Activated gamma-delta T cell treated with anti-CD3 and anti-CD28 coated beads, Interleukin-2, amount 50 U/mL, for 16 hours (primary cell): ENCODE measurements at places on chromosomes 3 and 15.

DNA sequence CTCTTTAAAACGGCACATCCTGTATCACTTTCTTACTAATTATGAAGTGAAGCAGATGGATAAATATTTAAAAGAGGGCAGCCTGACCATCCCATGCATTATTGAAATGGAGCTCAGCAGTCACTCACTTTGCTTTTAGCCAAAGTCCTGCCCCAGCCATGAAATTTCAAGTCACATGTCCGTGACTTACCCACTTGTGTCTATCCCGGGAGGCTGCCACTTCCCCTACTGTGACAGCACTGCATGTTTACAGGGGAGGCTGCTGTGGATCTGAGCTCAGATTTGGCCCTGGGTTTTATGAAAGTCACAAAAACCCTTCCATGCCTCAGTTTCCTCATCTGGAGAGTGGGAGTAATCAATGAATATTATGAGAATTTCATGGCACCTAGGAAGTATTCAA, 17.9 kb upstream of the LRRK1 start:
- no peak for DNase-seq

DNA sequence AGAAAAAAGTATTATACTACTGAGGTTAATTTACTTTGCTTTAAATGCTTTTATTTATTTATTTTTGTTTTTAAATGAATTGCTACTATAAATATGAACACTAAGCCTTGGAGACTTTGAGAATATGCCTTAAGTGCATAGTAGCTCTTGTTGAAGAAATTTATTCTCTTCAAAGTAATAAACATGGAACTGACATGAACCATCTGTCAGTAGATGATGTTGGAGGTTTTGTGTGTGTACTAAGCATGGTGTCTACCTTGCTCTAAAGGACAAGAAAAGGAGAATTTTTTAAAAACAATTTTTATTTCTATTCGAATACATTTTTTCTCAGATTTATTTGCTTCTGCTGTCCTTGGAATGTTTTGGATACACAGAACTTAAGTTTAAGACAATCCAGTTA, 81.1 kb upstream of the PDZRN3 start:
- DNase-seq = no peak

DNA sequence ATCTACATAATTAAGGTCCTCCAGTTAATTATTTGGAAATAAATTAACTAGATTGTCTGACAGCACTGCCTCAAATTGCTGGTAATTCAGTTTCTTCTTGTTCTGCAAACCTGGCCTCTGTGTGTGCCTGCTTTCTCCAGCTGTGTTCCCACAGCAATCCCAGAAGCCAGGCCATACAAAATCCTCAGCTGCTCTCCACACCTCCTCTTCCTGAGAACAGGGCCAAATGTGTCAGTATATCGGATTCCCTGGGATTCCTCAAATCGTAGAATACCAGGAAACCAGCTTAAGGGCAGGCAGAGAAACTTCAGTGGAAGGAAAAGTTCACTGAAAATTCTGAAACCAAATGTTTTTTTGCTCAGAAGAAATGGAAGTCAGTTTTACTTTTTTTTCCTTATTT, 261.4 kb downstream of the ZMAT3 start:
- DNase-seq = no peak

- DNase-seq = no peak
Observed at GRCh38 chr3:15289661-15290060, 42.7 kb downstream of the SH3BP5 start.

DNA sequence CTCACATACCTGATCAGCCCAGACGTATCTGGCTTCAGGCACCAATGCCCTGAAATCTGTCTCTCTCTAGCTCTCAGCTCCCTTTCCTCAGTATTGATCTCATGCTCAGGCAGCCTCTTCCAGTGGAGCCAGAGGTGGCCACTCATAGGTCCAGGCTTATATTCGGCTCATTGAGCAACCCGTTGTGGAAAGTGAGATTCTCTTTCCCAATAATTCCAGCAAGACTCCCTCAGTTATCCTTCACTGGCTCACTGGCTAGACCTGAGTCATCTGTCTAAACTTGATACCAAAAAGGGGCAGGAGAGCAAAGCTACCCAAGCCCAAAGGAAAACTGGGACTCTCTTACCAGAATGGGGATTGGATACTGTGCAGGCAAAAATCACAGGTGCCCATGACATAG, 33.4 kb upstream of the FRMD4B start:
- DNase-seq = no peak

- no peak for DNase-seq
Observed at GRCh38 chr15:73426323-73426994, 16.5 kb upstream of the REC114 start.

GRCh38 chr15:92079047-92079446, 225.5 kb downstream of the SLCO3A1 start:
- no peak for DNase-seq

DNA sequence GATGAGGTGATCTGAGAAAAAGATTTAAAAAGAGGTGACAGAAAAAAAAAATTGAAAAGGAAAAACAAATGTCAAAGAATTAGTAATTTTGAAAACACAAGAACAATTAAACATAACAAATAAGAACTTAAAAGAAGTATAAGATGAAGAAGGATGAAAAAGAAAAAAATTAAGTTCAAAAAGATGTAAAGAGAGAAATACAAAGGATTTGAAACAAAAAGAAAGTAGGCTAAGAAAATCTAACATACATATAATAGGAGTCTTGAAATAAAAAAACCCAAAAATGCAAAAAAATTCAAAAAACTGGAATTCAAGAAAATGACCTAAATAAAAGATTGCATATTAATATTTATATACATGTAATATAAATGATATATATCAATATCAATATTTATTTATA, 949.2 kb downstream of the MCTP2 start:
- DNase-seq = no peak

DNA sequence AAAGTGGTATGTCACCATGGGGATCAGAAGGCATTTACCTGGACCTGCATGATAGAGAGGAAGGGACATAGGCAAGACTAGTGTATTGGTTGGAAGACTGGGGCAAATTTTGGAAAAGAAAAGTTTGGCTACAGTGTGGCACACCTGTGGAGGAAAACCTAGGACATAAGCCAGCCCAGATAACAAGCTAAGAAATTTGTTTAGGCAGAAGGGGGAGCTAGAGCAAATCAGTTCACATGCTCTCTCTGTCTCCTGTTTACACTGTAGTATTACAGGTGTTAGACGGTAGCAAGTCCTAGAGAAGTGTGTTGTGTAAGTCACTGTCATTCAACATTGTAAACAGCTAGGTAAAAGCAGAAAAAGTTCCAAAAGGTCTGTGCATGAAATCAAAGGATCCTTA, 11.9 kb upstream of the ALDH1A2 start:
- DNase-seq = no peak

- DNase-seq = no peak
Observed at GRCh38 chr15:98953000-98953787, 54.4 kb downstream of the PGPEP1L start.

DNA sequence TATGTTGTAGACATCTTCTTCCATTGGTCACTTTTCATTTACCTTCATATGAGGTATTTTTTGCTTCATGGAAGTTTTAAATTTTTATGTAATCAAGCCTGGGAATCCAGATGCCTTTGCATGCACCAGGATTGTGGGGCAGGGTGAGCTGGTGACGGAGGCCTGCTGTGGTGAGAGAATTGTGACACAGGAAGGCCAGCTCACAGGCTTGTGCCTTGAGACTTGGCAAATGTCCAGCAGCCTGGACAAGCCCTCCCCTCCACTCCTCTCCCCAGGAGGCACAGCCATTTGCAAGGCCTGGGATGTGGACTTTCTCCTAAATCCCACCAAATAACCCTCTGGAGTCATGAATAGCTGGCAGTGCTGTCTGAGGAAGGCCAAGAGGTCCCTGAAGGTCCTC, 67.4 kb downstream of the RHCG start:
- no peak for DNase-seq

GRCh38 chr15:48592221-48592731, 53.2 kb downstream of the FBN1 start:
- DNase-seq = no peak

DNA sequence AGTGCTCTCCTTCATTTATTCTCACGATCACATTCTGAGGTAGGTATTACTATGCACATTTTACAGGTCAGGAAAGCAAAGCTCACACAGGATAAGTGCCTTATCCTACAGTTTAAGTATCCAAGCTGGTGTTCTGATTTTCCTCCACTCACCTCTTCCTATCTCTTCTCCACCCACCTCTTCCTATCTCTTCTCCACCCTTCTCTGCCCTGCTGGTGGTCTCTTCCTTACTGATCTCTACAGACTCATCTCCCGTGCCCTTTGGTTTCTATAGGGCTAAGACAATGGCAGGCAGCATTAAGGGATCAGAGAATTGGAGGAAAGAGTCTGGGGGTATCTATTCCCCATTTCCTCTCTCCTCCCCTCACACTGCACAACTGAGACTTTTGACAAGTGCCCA, 319.1 kb downstream of the FHIT start:
- DNase-seq = no peak

GRCh38 chr3:193375614-193376013, 2.9 kb downstream of the ATP13A5 start:
- no peak for DNase-seq

- DNase-seq = no peak
Observed at GRCh38 chr15:94066046-94066445, 165.3 kb upstream of the MCTP2 start.

DNA sequence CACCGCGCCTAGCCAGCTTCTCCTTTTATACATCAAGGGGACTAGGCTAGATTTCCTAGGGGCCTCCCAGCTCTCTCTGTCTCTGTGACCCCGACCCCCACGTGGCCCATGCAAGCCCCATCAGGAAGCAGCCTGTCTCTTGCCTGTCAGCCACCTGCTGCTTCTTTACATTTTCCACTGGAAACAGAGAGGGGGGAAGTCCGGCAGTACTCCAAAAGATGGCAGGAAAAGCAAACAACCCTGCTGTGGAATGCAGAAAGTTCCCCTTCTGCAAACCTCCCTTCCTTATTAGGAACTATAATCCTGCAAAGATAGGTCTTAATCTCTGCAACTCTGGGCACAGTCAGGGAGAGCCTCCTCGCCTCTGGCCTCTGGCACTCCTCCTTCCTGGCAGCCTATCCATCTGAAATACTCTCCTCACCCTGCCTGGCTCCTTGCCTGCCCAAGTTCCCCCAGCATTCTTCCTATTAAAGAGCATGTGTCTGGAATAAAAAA, 47.4 kb upstream of the HACD2 start:
- no peak for DNase-seq

DNA sequence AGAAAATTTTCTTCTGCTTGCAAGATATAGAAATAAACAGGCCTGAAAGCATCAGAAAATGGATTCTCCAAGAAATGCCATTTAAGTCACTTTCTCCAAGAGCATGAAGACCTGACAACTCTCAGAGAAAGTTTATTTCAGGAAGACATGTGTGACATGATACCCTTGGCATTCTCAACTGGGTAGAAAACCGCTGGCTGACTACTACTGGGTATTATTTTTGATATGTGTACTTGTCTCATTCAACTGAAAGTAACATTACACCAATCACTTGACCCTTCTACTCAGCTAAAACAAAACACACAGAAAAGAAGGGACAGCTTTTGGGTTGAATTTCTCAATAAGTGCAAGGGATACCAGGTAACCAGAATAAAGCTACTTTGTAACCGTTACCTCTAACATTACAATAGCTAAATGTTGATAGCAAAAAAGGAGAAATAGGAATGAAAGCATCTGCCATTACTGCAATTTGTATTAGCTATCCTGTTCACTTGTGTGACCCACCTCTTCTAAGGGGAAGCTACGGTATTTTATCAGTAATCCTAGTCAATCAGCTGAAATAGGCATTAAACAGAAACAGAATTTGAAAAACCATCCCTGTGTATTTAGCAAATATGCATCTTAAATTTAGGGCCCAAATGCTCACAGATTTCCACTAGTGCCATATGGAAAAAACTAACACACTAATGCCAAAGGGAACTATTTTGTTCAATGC, 7.3 kb downstream of the TRA2B start:
- no peak for DNase-seq

DNA sequence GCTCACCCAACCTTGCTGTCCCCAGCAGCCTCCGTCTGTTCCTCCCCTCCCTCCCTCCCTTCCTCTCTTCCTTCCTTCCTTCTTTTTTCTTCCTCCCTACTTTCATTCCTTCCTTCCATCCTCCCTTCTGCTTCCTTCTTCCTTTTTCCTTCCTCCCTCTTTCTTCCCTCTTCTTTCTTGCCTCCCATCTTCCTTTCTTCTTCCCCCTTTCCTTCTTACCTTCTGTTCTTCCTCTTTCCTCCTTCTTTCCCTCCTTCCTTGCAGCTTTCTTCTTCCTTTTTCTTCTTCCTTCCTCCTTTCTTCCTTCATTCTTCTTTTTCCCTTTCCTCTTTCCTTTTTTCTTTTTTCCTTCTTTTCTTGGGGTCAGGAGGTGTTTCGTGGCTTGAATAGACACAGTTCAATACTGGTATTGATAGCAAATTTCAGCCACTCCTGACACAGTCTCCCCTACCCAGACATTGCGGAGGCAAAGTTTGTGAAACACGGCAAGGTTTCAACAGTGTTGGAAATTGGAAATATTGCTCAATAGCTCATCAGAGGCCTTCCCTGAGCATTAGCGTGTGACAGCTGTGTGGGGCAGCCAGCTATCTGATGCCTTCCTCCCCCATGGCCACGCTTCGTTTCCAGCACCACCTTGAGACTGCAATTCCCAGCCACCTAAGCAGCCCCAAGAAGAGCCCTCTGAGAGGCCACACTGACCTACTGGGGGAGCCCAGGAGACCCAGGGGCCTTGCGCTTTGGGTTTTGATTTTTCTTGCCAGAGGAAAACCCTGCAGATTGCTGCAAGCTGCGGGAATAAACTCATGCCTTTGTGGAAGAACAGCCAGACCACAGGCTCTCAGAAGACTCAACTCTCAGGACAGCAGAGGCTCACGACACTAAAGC, 82.2 kb downstream of the KLF15 start:
- no peak for DNase-seq

DNA sequence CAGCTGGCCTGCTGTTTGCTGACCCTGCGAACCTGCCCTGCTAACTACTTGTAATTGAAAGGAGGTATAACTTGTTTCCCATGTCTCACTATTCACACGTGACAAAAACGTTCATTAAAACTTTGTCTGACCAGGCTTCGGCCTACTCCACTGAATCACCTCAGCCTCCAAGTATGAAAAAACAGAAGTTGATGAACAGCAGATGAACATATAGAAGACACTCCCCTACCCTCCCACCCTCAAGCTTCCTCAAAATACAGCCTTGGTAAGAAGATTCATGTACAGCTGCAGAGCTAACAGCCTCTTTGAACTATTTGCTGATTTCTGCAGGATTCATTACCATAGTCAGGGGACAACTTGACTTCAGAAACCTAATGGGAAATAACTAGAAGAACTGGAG, 10.7 kb downstream of the RBM15B start:
- no peak for DNase-seq
